ENCODE measurements at places on chromosomes 11 and 22.

DNA sequence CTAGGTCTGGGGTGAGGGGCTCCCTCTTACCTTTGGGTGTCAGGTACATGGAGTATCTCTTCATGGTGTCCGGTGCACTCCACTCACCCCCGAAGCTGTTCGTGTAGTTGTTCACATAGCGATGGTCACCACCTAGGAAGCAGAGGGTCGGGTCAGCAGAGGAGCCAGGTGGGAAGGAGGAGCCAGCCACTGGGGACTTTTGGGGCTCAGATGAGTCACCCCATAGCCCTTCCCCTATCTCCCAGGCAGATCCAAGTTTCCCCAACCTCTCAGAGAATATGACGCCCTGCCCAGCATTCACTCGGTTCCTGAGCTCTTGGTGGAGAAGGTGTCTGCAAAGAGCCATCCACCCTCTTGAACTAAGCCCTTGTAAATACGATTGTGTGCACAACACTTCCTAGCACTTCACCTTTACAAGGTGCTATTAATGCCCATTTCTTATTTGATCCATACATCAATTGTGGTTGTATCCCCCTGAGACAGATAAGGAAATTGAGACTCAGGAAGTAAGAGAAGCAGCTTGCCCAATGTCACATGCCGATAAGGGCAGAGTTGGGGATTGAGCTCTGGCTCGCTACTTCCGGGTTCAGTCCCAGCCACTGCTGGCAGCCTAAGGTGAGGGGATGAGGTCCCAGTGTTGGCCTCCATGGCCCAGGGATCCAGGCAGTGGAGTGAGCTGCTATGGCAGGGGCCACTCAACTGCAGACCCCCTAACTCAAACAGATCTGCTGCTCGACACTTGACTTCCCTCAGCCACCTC is 14.8 kb downstream of the TRIM29 start:
- DNase-seq = no peak

DNA sequence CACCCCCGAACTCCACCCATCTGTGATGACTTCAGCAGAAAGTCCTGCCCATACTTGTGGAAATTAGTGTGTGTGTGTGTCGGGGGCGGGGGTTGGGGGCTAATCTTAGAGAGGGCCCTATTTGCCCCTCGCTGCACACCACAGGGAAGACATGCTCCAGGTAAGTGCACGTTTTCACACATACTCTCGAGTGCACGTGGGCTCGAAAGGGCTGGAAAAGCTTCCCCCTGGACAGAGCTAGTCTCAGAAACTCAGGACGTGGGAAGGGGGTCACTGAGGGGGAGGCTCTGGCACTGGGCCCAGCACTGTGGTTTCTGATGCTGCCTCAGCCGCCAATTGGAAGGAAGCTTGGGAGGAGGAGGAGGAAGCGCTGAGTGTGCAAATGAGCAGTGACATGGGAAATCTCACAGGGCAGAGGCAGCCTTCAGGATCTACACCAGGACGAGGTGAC is 40.7 kb upstream of the CD82 start:
- no peak for DNase-seq

- no peak for DNase-seq
Observed at GRCh38 chr22:19810381-19811201, 44.1 kb downstream of the GNB1L start.

DNA sequence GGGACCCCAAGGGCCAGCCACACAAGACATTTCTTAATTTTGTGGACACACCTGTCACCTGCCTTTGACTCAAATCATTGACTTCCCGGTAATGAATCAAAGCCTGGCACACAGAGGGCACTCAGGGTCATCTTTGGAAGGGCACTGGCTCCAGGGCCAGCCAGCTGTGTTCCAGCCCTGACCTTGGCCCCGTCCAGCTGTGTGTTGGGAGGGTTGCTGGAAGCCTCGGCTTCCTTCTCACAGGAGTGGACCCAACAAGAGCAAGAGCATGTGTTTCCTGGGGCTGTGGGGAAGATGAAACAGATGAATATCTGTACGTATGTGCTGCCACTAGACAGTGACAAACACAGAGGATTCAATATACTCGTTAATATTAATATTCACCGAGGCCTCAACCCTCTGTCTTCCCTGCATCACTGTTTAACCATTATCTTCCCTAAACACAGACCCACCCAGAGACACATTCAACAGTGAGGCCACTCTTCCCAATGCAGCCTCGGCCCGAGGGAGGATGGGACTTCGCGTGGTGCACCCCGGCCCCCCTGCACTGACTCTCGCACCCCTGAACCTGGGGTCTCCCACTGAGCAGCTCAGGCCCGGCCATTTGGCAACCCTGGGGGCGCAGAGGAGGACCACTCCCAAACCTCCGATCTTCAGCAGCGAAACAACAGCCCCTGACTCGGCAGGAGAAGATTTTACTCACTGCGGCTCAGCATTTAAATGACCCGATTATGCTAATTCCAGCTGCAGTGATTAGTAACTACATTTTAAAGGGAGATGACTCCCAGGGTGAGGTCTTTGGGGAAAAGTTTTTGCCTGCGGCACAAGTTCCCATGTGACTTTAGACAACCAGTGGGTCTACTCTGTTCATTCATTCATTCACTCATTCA is 45.7 kb downstream of the PHF21B start:
- no peak for DNase-seq

DNA sequence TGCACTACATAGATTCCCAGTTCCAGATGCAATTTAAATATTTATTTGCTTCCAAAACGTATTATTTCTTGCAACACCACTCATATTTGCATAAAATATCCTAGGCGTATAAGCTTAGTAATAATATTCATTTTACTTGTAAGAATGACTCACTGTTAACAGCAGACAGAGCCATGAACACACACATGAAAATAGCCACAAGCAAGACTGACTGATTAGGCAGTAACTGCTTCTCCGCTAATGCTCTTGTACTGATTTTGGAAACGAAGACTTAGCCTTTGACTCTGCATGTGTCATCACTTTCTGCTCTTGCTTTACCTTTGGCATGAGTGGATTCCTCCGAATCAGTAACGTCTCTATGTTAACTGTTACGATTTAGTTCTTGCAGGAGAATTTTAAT is 6.0 kb downstream of the OR10Q1 start:
- no peak for DNase-seq

- no peak for DNase-seq
Observed at GRCh38 chr11:70326833-70327232, 56.3 kb downstream of the PPFIA1 start.

DNA sequence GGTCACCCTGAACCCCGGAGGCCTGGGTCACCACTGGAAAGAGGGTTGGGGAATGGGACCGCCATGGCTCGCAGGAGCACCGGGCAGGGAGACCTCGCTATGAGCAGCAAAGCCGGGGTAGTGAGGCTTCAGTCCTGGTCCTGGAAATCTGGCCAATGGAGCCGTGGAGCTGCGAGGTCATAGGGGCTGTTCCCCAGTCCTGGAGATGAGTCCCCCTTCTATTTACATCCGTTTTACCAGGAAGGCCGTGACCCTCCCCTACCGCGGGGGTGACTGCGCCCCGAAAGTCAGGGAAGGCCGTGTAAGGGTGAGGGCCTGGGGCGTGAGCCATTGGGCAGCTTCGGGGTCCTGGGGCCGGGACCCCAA is 449 bp downstream of the PIDD1 start:
- no peak for DNase-seq

DNA sequence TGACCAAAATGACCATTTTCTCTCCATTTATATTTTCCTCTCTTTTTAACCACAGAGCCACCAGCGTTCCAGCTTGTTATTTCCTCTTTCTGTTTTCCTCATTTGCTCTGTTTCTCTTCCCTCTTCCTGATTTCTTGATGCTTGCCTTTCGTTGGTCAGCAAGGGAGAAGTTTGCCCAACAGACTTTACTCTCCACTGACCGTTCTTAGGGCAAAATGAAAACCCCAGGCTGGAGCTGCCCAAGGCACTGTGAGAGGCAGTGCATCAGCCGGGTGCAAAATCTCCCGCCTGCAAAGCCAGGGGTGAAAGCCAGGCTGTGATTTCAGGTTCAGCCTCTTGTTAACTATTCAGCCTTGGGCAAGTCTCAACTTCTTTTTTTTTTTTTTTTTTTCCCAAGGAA is 26.1 kb upstream of the APLP2 start:
- DNase-seq = no peak

- DNase-seq = no peak
Observed at GRCh38 chr11:17540807-17541206, 3.4 kb downstream of the USH1C start.

DNA sequence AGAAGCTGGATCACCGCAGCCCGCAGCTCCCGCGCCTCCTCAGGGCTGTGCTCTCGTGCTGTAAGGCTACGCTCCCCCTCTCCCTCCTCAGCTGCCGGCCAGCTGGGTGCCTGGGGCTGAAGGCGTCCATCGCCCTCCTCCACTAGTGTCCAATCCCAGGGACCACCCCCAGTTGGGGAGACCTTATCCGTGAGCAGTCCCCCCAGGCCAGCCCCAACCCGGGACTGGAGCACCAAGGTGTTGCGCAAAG is 1.2 kb downstream of the AP5B1 start:
- no peak for DNase-seq

DNA sequence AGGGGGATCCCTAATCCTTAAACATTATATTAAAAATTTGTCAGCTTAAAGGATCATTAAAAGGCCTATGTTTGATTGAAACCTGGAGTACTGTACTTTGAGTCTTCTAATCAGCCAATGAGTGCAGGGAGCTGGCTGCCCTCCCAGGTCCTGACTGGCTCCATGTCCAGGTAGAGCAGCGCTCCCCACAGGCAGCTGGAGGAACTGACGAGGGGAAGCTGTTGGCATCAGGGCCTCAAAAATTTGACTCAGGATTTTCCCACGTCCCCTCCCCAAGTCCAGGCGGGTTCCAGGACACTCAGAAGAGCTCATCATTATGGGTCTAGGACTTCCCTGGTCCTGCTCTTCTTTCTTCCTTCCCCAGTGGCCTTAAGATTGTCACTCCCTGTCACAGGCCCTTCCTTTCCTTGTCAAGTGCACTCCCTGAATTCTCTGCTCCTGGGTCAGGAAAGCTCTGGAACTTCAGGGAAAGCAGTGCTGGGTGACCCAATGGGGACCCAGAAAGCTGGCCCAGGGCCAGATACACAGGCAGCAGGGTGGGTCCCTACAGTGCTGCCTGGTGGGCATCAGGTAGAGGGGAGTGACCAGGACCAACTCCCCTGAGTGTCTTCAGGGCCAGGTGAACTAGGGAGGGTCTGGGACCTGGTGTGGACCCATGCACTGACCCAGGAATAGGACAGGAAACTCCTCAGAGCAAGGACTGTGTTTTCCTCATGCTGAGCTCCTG is 65.5 kb downstream of the GGTLC2 start:
- no peak for DNase-seq

GRCh38 chr11:78426845-78427244 is 9.2 kb upstream of the GAB2 start:
- no peak for DNase-seq

- DNase-seq = no peak
Observed at GRCh38 chr11:102985850-102986249, 30.3 kb upstream of the MMP13 start.

GRCh38 chr22:37672920-37673455 is 2.4 kb upstream of the LGALS1 start:
- no peak for DNase-seq

- DNase-seq = no peak
Observed at GRCh38 chr11:1208394-1209261, 14.2 kb upstream of the MUC5B start.

DNA sequence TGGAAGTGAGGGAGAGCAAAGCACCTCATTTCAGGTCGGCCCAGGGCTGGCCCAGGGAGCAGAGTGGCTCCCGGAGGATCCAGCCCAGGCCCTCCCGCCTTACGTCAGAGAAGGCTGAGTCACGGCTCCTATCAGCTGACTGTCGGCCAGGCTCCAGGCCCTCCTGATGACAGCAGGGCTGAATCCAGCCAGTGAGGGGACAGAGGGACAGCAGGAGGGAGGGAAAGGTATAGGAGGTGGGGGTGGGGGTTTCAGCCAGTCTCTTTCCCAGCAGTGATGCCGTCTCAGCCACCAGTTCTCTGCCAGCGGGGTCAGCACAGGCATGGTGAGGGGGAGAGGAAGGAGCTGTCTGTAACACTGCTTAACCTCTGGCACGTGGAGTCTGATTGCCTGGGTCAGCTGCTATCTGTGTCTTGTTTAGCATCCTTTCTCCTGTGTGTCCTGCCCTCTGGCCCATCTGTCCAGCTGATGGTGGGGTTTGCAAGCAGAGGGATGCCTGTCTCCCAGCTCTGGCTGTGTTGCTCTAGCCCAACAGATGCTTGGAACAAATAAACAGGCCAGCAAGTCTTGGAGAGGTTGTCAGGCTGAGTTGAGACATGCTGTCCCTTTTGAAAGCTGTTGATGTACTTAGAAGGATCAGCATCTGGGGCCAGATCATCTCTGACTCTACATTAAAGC is 74.0 kb downstream of the ADAMTS15 start:
- no peak for DNase-seq

GRCh38 chr22:42848941-42849550 is 8.0 kb downstream of the ARFGAP3 start:
- no peak for DNase-seq

DNA sequence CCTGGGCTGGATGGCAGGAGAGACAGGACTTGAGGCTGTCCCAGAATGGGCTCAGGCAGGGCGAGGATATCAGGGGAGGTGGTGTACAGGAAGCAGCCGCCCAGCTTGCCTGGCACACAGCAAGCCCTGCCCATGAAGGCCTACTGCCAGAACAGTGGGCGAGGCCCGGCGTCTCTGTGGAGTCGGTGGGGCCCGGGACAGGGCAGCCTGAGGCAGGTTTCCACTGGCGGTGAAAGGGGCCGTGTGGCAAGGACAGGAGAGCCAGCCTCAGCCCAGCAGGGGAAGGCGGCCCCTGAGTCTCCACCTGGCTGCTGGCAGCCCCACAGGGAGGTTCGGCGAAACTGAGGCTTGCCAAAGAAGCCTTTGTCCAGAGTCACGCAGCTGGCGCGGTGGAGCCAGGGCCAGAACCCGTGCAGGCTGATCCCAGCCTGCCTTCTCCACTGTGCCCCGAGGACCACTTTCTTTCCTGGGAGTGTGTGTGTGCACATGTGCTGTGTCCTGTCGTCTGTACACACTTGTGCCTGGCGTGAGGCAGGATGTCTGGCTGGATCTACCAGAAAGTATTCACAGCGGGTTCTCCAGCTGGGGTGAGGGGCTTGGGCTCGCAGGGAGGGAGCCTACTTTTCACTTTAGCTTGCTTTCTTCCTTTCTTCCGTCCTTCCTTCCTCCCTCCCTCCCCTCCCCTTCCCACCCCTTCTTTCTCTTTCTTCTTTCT is 1.2 kb downstream of the TSPO start:
- no peak for DNase-seq

GRCh38 chr22:19664406-19664805 is 49.9 kb upstream of the SEPTIN5 start:
- DNase-seq = no peak

DNA sequence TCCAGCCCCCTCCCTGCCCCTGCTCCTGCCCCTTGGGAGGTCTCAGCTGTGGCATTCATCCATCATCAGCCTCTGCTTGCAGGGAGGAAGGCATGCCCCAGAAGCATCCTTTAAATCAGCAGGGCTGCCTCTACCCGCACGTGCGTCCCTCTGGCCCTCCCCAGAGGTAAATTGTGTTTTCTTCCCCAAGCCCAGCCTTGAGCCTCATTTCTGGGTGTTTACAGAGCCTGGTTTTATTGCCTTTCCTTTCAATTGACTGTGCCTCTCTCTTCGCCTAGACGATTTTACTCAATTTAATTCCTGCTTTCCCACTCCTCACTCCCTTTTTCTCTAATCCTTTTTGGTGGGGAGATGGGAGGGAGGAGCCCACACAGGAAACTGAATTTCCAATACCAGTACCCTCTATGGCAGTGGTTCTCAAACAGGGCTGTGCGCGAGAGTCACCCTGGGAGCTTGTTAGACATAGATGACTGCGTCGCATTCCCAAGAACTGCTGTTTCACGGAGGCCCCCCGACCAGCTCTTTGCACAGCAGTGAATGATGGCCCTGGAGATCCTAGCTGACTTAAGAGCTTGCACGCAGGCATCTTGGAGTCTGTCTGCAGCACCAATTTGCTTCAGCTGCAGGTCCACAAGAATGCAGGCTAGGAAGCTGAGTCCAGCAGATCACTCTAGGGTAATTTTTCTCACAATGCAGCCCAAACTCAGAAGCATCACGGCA is 15.1 kb upstream of the OAF start:
- no peak for DNase-seq
